Cardiac muscle cell (in vitro differentiated cells and primary cell): ENCODE measurements at places on chromosomes 12 and 14. TPM values are rescaled to one million over a fixed set of nuclear protein-coding genes. Genes with fewer than 3 reads are reported as not detected.
A peak's percentile ranks its signal among the peaks of the same experiment; 100 is the strongest.

DNA sequence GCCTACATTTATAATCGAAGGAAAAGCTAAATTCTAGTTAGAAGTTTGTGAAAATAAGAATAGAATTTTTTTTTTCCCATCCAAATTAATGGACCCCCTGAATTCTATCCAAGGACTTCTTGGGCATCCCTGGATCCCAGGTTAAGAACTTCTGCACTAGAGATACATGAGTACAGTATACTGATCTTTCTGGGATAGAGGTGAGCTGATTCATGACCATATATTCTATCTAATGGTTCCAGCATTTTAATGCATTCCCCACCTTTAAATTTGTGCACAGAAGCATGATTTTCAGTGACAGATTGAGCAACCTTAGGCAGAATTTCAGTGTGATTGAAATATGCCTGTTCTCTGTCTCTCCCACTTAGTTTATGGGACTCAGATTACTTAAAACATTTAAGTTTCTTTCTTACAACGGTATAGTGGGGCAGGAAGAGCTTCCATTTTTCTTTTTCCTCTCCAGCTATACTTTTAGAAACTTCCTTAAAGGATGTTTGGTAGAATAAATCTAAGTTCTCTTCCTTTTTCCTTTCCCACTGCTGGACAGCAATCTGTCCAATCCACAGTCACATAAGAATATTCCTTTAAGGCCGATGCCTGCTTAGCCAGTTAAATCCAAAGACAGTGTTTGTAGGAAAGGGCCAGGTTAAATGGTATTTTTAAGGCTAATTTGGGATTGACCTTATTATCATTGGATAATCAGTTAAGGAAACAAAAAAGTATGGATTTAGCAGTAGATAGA lies 6.7 kb downstream of the MDM2 start:
- H3K4me3 ChIP-seq: no peak overlapping the region
- no peaks in the 10 kb centered on the region for H3K27me3 ChIP-seq
- H3K4me1 ChIP-seq: no peaks in the 10 kb centered on the region
- DNase-seq: no peak
- peaks cover 52% of the 10 kb centered on the region for H3K36me3 ChIP-seq

DNA sequence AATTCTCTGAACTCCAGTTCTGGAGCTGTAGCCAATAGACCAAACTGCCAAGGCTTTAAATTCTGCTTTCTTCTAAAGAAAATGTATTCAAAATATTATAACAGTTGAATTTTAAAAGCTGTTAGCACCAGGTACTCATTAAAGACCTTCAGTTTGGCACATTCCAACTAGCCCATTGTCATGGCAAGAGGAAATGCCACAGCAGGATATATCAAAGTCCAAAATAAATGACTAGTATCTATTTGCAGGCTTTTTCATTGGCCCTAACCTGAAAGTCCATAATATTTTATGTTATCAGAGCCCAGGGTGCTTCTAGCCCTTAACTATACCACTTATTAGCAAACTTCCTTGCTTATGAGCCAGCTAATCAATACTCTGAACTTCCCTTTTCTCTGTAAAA lies 3.1 kb upstream of the RIC8B start:
- DNase-seq: no peak
- peaks cover 34% of the 10 kb centered on the region for H3K4me1 ChIP-seq
- no peaks in the 10 kb centered on the region for H3K36me3 ChIP-seq
- H3K27ac ChIP-seq: peak overlapping the region; percentile 24
- no peak overlapping the region for H3K4me3 ChIP-seq

DNA sequence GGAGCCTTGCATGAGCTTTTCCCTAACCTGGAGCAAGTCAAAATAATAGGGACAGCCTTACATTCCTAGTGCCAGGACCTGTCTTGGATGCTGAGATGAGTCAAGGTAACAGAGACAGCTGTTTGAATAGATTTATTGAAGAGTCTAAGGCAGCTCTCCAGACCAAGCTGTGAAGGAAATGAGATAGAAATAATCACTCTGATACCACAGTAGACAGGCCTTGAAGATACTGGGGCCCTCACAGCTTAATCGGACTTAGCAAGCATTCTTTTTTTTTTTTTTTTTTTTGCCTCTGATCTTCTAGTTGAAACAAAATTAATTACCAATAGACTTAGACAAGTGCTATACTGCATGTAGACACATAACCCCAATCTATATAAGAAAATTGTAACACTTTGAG lies 3.1 kb upstream of the RNASE9 start:
- H3K36me3 ChIP-seq: no peaks in the 10 kb centered on the region
- H3K4me3 ChIP-seq: no peak overlapping the region
- no peak for DNase-seq
- H3K4me1 ChIP-seq: peaks cover 9% of the 10 kb centered on the region

GRCh38 chr12:112149596-112149995 lies 24.2 kb downstream of the TRAFD1 start:
- peaks cover 52% of the 10 kb centered on the region for H3K36me3 ChIP-seq
- no peaks in the 10 kb centered on the region for H3K27me3 ChIP-seq
- H3K4me3 ChIP-seq: no peak overlapping the region
- no peaks in the 10 kb centered on the region for H3K4me1 ChIP-seq
- no peak for DNase-seq

- H3K4me3 ChIP-seq: no peak overlapping the region
- no peak for DNase-seq
- no peaks in the 10 kb centered on the region for H3K4me1 ChIP-seq
- no peak overlapping the region for H3K27ac ChIP-seq
- H3K36me3 ChIP-seq: no peaks in the 10 kb centered on the region
Measured at GRCh38 chr14:75539561-75540478, 17.6 kb downstream of the BATF start.

DNA sequence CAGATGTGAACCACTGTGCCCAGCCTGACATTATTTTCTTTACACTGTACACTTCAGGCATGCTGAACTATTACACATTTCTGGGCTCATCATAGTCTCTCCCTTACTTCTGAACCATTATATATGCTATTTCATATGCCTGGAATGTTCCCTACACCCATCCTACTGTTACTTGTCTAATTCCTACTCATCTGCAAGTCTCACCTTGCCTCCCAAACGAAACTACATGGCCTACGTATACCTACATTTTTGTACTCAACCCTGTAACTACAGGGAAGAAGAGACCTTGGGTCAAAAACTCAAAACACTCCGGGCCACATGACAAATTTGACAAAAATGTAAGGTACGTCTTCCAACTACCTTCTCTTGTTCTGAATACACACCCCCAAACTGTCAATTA lies 9.5 kb upstream of the EEA1 start:
- no peak overlapping the region for H3K27ac ChIP-seq
- no peak overlapping the region for H3K4me3 ChIP-seq
- no peak for DNase-seq
- H3K27me3 ChIP-seq: no peaks in the 10 kb centered on the region
- H3K4me1 ChIP-seq: no peaks in the 10 kb centered on the region

- no peak for DNase-seq
- no peaks in the 10 kb centered on the region for H3K27me3 ChIP-seq
- peak overlapping the region; percentile 92 for H3K27ac ChIP-seq
Measured at GRCh38 chr14:26382901-26383685, 214.7 kb downstream of the NOVA1 start.

DNA sequence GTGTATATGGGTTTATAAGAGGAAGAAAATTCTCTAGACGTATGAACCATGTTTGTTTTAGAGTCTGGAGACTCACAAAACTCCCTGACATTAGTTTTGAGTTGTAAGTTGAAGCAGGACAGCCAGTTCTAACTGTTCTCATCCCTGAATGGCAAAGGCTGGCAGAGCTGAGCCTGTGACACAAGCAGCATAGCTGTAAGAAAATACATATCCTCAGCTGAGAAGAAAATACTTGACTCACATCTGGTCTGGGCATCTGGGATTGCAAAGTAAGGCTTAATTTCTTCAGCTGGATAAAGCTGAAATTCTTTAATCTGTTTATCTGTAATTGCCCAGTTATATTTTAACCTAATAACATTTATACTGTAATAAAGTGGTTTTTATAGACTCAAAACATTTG lies 156.3 kb downstream of the PELI2 start:
- H3K36me3 ChIP-seq: no peaks in the 10 kb centered on the region
- H3K4me1 ChIP-seq: no peaks in the 10 kb centered on the region
- DNase-seq: no peak

DNA sequence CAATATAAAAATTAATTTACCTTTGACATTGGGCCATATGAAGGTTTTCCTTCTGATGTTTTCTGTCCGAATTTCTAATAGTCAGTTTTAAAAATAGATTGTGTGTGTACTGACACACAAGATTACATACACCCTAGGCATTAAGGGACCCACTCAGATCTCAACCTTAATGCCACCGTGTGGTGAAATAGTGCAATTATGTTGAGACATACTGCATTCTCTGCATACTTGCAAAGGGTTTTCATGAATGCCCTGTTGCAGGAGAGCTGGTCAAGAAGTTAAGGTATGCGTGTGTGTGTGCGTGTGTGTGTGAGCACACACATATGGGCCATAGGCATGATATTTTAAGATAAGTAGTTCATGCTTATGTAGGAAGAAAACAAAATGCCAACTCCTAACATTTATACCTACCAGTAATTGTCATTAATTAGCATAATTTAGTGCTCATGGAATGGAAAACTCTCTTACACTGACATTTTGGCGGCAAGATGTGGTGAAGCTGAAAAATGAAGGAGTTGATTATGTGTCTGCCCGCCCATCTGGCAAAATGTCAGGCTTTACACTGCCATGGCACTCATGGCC lies 58.8 kb downstream of the PIK3C2G start:
- DNase-seq: peak; percentile 86
- H3K4me1 ChIP-seq: no peaks in the 10 kb centered on the region
- no peak overlapping the region for H3K27ac ChIP-seq
- no peaks in the 10 kb centered on the region for H3K36me3 ChIP-seq
- H3K4me3 ChIP-seq: no peak overlapping the region
- H3K27me3 ChIP-seq: no peaks in the 10 kb centered on the region

DNA sequence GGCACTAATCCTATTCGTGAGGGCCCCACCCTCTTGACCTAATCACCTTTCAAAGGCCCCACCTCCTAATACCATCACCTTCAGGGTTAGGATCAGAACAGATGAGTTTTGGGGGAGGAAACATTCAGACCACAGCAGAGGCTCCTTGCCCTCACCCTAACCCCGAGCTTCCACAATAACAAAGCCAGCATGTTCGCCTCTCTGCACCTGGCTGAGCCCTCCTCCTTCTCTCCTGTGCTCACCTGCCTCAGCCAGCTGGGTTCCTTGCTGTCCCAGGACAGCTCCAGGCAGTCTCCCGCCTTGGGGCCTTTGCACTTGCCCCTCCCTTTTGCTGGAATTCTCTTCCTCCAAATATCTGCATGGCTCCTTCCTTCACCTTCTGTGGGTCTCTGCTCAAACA lies 9.7 kb upstream of the RAN start:
- H3K4me1 ChIP-seq: no peaks in the 10 kb centered on the region
- no peak for DNase-seq
- H3K27ac ChIP-seq: no peak overlapping the region

DNA sequence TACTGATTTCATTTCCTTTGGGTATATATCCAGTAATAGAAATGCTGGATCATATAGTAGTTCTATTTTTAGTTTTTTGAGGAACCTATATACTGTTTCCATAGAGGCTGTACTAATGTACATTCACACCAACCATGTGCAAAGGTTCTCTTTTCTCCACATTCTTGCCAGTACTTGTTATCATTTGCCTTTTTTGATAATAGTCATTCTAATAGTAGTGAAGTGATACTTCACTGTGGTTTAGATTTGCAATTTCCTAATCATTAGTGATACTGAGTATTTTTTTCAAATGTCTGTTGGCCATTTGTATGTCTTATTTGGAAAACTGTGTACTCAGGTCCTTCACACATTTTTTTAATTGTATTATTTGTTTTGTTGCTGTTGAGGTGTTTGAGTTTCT lies 148.2 kb upstream of the NAV3 start:
- no peak overlapping the region for H3K27ac ChIP-seq
- DNase-seq: no peak
- no peaks in the 10 kb centered on the region for H3K36me3 ChIP-seq
- H3K27me3 ChIP-seq: no peaks in the 10 kb centered on the region

- no peaks in the 10 kb centered on the region for H3K27me3 ChIP-seq
- H3K27ac ChIP-seq: peak overlapping the region; percentile 83
- H3K4me1 ChIP-seq: peaks cover 59% of the 10 kb centered on the region
- no peaks in the 10 kb centered on the region for H3K36me3 ChIP-seq
Measured at GRCh38 chr14:23694949-23695663, 58.9 kb downstream of the DHRS2 start.

- no peak for DNase-seq
- H3K4me1 ChIP-seq: peaks cover 10% of the 10 kb centered on the region
- H3K27ac ChIP-seq: no peak overlapping the region
- H3K4me3 ChIP-seq: no peak overlapping the region
- H3K36me3 ChIP-seq: no peaks in the 10 kb centered on the region
Measured at GRCh38 chr12:94297876-94298505, 149.6 kb downstream of the PLXNC1 start.

DNA sequence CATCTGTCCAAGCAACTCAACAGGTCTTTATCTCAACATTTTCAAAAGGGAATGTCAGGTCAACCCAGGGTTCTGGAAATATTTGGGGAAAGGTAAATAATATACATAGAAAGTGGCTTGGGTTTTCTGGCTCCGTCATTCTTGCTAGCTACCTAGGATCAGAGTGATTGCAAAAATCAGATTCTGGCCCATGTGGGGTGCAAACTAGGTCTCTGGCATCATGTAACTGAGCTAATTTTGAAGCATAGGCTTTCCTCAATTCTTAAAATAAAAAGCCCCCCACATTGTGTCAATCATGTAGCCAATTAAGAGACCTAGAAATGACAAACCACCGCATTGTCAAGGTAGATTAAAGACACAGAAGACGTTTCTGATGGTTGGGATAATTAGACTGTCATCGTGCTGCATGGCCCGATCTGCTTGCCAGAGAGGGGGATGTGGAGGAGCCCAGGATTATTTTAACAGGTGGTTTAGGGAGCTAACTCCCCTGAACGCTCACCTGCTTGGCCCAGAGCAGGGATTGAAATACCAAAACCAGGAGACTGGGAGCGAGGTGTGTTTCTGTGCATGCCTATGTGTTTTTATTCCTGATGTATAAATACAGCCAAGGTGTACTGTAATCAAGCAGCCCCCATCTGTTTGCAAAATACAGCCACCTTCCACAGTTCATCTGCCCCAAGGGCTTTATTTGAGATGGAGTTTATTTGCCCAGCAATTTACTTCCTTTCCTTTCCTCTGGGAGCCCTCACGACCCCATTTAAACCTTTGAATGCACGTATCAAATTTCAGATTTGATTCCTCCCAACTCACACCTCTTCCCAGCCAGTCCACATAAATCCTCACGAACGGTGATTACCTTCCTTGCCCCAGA lies 189.5 kb downstream of the TTC8 start:
- no peaks in the 10 kb centered on the region for H3K27me3 ChIP-seq
- no peaks in the 10 kb centered on the region for H3K4me1 ChIP-seq
- H3K36me3 ChIP-seq: no peaks in the 10 kb centered on the region
- no peak overlapping the region for H3K4me3 ChIP-seq
- DNase-seq: no peak

Gene CCT2
- total RNA-seq: 227 and 237 TPM in 2 replicates

Gene FANCM
- 5.6 and 12.4 TPM in 2 replicates for total RNA-seq

Gene HCAR1
- total RNA-seq: not detected in 2 replicates

Gene EFS
- total RNA-seq: 20.5 and 36.6 TPM in 2 replicates

Gene MYH6
- 4,520 and 8,484 TPM in 2 replicates for total RNA-seq

Gene CELA1
- total RNA-seq: not detected in 2 replicates

Gene ASCL4
- total RNA-seq: not detected in 2 replicates
